Stimulated activated CD4-positive, alpha-beta T cell treated with anti-CD3 and anti-CD28 coated beads, Interleukin-1b, Interleukin-23, amount 100 ng/mL, for 1 hour (primary cell): ENCODE measurements at places on chromosomes 4 and X.

GRCh38 chr4:38500433-38500832 lies 163.6 kb upstream of the KLF3 start:
- no peak for DNase-seq

DNA sequence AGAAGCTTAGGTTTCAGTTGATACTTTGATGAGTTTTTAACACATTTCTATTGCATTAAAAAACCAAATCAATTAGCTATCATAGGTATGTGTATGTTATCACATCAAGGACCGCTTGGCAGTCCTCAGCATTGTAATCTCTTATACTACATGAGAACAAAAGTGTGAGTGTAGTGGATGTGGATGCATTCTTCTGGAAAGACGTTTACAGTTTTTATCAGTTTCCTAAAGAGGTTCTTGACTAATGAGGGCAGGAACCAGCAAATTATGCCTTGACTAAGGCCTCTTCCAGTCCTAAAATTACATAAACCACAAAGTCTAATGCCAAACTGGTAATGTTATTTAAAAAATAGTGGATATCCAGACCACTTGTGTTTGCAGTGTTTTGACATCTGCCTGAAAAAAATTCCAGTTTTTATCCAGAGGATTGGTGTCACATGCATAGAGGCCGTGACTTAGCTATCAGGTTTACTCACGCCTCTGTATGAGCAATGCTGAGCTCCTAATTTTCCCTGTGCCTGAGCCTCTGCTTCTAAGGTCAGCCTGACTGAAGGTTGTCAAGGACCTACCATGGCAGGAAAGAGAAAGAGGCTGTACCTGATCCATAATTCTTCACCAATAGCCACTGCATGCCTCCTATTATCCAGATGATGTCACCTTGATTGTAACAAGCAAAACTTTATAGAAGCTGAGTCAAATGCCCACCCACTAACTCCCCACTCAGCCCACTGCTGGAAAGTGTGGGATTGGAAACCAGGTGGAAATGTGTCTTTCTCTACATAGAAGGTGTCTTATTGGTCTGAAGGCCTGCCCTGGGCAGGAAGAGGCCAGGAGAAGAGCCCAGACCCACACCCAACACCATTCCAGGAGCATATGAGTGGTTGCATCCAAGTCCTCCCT lies 68.7 kb downstream of the ENPP6 start:
- no peak for DNase-seq

GRCh38 chrX:65203545-65203944 lies 227.3 kb upstream of the ZC4H2 start:
- no peak for DNase-seq

DNA sequence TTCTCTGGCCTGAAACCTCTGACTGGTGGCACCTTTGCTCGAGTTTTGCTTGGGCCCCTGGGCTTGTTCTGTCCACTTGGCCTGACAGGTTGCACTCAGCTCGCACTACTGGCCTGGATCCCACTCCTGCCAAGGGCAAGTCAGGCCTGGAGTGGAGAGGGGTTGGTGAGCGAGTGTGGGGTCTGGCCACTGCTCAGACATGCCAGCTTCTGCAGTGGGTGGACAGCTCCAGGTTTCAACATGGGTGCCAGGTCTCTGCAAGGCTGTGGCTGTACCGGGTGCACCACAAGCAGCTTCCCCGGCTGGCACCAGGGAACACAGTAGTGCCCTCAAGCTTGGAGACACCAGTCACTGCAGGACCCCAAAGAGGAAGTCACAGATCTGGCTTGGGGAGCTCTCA lies 91.6 kb upstream of the CXorf51A start:
- DNase-seq: no peak

DNA sequence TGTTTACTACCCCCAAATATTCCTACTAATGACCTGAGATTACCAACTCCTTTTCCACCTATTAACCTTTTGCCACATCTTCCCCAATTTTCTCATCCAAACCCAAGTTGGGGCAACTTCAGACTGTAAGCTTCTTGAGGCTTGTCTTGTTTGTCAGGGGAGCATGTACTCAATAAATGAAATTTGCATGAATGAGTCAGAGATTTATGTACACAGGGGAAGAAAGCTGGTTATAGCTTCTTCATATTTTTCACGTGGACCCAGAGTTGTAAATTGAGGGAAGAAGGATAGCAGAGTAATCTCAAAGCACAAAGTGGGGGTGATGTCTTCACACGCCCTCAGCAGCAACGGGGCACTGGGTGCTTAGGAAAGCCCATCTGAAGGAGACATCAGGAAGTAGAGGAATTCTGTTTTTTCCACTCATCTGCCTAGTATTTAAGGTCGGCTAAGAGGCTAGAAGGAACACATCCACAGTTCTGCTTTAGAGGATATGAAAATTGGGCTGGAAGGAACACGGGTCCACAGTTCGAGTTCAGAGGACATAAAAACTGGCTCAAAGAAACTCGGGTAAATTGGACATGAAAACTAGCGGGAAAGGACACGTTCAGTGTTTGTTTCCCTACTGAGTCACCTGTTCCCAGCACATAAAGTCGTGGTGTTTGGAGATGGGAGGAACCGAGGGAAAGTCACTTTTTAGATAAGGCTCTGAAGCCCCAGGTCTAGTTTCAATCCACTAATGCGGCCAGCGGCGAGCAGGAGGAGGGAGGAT lies 696 bp upstream of the CA5B start:
- no peak for DNase-seq

- no peak for DNase-seq
Observed at GRCh38 chrX:71846429-71846828, 64.2 kb upstream of the NHSL2 start.

- no peak for DNase-seq
Observed at GRCh38 chr4:167233685-167234315, 494 bp downstream of the SPOCK3 start.

GRCh38 chr4:109890076-109890475 lies 22.6 kb upstream of the EGF start:
- no peak for DNase-seq

DNA sequence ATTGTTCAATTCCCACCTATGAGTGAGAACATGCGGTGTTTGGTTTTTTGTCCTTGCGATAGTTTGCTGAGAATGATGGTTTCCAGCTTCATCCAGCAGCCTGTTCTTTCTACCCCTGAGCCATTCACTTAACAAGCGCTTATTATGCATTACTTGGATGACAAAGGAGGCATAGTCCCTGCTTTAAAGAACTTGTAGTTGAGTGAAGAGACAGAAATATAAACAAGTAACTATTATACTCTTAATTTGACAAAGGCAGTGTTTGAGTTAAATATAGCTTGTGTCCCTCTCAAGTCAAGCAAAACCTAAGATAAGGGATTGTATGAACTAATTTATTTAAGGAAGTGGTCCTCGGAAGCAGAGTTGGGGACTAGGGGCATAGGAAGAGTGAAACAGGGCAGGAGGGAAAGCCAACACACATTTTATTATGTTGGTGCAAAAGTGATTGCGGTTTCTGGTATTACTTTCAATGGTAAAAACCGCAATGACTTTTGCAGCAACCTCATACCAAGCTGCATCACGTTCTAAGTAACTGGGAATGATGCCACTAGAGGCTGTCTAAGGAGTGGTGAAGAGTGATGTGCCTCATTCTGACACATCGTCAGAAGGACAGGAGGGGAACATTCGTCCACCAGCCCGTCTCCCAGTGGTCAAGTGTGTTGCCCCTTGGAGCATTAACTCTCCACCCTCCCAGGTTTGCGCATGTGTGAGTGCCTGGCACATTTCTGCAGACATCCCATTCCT lies 41.8 kb downstream of the QDPR start:
- DNase-seq: no peak

DNA sequence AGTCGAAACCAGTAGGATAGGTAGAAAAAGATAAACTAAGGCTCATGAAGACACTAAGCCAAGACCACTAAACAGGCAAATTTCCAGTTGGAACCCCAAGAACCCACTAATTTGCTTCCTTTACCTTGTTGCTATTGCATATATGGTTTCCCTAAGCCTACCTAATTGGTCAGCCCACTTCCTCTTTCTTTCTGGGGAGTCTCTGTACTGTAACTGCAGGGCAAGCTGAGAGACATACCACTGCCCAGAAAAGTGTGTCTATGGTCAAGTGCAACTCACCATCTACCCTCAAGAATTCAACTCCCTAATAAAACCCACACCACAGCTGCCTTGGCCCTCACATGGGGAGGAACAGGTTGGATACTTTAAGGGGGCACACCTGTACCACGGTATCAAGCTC lies 28.6 kb downstream of the IDS start:
- DNase-seq: no peak

- DNase-seq: no peak
Observed at GRCh38 chr4:24973747-24974601, 56.8 kb downstream of the LGI2 start.

GRCh38 chr4:16034010-16034748 lies 49.6 kb downstream of the PROM1 start:
- DNase-seq: no peak

DNA sequence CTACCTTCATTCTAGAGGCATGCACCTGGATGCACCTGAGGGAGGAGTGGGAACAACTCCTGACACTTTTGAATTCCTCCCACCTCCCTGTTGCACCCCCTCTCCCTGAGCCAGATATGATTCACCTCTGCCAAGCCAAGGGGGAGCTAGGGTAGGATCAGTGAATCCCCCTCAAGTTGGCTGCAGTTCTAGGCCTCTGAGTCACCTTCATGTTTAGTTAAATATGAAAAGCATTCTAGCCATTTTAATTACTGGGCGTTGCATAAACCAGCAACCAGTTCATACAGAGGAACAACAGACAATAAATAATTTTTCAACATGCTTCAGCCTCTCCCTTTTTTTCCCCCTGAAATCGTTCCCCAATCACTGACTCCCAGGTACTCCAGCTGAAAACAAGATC lies 1440.2 kb downstream of the ADGRL3 start:
- DNase-seq: no peak

DNA sequence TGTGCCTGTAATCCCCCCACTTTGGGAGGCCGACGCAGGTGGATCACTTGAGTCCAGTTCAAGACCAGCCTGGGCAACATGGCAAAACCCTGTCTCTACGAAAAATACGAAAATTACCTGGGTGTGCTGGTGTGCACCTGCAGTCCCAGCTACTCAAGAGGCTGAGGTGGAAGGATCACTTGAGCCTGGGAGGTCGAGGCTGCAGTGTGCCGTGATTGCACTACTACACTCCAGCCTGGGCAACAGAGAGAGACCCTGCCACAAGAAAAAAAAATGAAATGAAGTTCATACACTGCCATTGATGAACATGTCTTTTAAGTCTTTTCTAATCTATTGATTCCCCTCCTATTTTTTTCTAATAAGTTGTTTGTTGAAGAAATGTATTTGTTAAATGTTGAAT lies 5.0 kb upstream of the ZFX start:
- no peak for DNase-seq

DNA sequence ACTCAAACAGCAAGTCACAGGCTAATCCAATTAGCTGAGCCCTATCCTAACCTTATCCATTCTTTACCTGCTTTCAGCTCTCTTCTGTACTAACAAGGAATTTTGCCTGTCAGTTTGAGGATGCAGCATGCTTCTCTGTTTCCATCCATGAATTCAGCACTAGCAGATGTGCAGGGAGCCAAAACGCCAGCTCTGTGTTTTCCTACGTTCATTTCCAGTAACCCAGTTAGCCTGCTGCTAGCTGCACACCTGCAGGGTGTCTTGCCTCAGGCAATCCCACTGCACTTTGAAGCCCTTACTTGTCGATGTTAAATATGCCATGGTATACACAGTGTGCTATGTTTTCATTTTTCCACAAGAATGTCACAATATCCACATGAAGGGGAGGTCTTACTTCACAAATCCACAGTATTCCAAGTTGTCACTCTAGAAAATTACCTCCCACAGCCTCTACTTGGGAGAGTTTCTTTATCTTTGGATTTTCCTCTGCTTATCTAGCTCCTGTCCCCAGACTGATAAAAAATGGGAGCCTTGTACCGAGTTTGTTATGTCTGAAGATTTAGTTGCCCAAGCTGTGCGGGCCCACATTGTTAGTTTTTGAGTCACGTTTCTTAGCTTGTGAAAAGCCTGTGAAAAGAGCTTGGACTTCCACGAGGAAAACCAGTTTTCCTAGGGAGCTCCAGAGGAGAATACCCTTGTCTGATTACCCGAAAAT lies 127.6 kb upstream of the HHIP start:
- DNase-seq: no peak

GRCh38 chrX:73758250-73758649 lies 195.3 kb downstream of the CHIC1 start:
- no peak for DNase-seq

GRCh38 chr4:152780267-152780778 lies 569 bp downstream of the ARFIP1 start:
- DNase-seq: no peak

DNA sequence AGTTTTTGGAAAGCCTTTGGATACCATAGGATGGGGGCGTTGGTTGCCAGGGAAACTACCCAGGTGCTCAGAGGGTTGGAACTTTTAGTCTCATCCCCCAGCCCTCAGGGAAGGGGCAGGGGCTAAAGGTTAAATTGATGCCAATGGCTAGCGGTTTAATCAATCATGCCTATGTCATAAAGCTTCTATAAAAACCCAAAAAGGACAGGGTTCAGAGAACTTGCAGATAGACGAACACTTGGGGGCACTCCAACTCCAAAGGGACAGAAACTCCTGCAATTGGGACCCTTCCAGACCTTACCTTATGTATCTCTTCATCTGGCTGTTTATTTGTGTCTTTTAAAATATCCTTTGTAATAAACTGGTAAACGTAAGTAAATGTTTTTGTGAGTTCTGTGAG lies 30.0 kb upstream of the GPR173 start:
- no peak for DNase-seq

GRCh38 chr4:98928131-98928504 lies 815 bp downstream of the EIF4E start:
- DNase-seq: peak; percentile 9

DNA sequence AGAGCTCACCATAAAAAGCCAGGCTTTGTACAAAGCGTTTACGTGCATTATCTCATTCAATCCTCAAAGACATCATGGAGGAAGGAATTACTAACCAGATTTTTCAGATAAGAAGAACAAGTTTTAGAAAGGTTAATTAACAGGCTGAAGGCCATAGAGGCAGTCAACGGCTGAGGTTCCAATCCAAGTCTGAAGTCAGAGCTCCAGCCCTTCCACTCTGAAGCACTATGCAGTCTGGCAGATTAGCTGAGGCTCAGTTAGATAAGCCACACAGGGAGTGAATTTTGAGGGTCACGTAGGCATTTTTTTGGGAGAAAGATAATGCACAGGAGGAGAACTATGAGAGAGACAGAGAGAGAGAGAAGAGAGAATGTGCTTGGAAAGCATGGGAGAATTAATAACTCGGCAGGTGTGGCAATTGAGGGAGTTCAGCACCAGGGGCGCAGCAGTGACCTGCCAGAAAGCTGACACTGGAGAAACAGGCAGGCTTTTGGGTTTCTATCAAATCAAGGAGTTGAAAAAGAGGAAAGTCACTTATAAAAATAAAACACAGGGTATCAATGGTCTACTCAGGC lies 116.5 kb upstream of the NAP1L5 start:
- no peak for DNase-seq

- no peak for DNase-seq
Observed at GRCh38 chrX:99588936-99589335, 821.1 kb downstream of the PCDH19 start.

DNA sequence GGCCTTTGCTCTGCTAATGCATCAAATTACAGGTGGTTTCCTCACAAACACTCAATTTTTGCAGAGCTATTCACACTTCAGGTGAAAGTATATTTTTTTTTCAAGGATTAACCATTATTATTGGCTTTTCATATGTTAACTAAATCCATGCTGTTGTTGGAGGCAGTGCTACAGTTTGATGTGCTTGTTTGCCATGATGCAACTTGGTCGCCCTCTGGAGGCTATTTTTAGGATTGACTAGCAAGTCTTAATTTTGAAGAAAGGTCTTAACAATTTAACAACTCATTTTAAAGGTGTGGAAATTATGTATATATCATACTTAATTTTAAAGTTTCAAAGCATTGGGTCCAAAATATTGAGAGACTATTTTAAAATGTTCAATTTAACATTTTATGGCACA lies 168.8 kb upstream of the FAM47A start:
- DNase-seq: no peak
